ENCODE measurements at places on chromosomes 1 and 21.

- no peak for DNase-seq
These were observed 618 bp downstream of the JAM2 start for GRCh38 chr21:25639551-25640201.

DNA sequence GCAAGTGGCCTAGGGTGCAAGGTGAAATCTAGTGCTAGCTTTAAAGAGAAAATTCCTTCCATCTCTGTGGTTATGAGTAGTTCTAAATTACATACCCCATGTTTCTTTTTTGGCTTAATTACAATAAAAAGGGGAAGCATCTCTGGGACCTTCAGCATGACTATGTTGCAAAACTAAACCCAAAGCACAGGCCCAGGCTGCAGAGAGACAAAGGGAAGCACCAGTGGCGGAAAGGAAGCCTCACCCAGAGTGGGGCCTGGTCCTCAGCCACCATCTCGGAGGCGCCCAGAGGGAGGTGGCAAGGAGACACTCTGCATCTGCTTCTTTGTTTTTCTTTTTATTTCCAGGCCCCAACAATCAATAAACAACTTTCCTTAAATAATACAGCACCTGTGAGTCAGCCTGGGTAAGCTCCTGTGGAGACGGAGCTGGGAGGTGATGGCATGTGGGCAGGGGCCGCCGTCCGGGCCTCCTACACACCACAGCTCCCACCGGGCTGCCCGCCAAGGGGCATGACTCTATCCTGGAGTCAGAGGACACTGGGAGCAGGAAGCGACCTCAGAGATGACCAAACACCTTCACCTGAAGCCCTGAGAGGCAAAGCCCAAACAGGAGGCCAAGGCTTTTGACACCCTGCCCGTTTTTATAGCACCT lies 21.7 kb downstream of the ITPKB start:
- no peak for DNase-seq

GRCh38 chr1:89624314-89624713 lies 8.6 kb upstream of the LRRC8C start:
- DNase-seq, result no peak

GRCh38 chr1:63922848-63923247 lies 149.0 kb downstream of the ROR1 start:
- no peak for DNase-seq

- no peak for DNase-seq
These were observed 10.8 kb downstream of the SPTA1 start for GRCh38 chr1:158675563-158676323.

DNA sequence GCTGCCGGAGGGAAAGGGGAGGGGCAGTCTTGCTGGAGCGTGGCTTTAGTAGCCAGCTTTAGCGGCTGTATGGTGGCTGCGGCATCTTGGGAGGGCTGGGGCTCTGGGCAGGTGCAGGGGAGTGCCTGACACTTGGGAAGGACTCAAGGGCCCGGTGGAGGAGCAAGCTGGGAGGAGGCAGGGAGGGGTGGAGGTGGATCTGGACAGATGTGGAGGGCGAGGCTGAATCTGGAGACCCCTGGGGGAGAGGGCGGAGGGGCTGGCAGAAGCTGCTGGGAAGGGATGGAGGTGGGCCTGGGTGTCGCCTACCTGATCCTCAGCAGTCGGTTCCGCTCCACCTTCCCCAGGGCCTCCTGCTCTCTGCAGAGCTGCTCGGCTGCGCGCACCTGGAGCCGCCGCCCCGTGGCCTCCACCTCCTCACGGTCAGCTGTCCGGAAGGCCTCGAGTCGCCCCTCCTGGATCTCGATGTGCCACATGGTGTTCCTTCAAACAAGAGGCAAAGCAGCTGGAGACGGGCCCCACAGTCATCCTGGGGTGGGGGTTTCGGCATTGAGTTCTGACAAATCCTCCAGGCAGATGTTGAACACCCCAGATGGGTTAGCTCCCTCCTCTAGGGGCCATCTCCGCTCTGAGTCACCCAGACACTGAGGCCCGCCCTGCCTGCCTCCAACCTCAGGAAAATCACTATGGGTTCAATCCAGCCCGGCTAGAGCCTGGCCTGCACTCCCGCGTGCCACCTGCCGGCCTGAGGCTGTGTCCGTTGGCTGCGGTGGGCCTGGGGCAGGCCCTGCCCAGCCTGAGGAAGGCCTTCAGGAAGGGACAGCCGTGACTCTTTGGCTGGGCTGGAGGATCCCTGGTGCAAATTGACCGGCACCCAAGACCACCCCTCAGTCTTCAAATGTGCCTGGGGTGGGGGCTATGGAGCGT lies 29.6 kb downstream of the CFAP74 start:
- DNase-seq, result no peak

DNA sequence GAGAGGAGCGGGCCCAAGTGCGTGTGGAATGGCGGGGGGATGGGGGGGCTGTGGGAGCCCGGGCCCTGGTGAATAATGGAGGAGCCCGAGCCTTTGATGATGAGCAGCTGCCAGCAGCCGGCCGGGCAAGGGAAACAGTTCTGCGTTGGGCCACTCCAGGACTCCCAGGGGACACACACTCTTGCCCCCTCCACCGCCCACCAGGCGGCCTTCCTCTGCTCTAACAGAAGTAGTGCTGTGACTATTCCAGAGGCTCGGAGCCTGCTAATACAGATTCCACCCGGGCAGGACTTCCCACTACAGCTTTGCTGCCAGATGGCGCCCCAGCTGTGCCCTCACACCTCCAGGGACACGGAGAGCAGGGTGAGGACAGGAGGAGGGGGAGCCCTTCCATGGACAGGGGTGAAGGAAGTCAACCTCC lies 48.2 kb upstream of the LRP8 start:
- DNase-seq, result no peak

GRCh38 chr1:117592155-117592554 lies 13.7 kb upstream of the TENT5C start:
- no peak for DNase-seq

DNA sequence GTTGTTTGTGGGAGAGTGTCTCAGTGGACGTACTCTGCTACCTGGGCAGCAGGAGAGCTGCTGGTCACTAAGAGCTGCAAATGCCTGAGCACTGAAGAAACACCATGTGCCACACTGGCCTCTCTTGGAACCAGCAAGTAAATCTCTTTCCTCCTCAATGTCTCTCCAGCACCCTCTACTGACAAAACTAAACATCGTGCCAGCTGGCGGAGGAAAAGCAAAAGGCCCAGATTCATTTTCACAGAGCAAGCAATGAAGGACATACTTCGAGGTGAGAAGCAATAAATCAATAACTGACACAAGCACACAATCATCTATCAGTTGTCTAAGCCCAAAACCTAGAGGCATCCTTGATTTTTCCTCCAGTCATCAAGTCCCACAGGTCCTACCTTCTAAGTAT lies 78.1 kb downstream of the RERE start:
- no peak for DNase-seq

DNA sequence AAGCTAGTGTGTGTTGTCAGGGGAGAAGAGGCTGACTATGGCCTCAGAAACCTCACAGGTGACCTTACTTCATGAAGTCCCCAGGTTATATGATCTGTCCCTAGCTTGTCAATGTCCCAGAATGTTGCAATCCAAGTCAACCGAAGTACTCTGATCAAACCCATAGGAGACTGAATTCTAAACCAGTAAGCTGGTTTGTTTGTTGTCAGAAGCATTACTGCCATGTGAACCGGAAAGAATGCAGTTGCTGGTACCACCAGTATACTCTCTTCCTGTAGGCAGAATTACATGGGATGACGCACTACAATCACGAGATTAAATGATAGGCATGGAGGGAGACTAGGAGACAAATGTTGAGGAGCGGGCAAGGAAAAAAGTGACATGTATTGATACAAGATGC lies 26.1 kb upstream of the MAN1A2 start:
- DNase-seq, result no peak

- no peak for DNase-seq
These were observed 58.9 kb downstream of the VPS26C start for GRCh38 chr21:37208056-37208721.

- no peak for DNase-seq
These were observed 98.9 kb downstream of the RGS2 start for GRCh38 chr1:192907545-192908243.

DNA sequence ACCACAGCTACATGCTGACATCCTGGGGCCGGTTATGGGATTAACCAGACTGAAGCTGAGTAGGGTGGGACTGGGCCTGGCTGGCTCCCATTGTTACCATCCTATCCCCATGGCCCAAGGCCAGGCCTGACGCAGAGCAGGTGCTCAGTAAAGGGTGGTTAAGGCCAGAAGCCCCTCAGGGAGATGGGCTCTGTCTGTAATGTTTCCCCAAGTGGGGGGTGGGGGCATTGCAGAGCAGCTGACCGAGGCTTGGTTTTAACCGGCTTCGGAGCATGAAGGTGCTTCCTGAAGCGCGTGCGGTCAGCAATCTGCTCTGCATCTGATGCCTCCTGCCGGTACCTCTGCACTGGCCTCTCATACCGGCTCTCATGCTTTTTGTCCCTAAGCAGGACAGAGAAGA lies 83.4 kb upstream of the ACTL8 start:
- DNase-seq, result no peak

DNA sequence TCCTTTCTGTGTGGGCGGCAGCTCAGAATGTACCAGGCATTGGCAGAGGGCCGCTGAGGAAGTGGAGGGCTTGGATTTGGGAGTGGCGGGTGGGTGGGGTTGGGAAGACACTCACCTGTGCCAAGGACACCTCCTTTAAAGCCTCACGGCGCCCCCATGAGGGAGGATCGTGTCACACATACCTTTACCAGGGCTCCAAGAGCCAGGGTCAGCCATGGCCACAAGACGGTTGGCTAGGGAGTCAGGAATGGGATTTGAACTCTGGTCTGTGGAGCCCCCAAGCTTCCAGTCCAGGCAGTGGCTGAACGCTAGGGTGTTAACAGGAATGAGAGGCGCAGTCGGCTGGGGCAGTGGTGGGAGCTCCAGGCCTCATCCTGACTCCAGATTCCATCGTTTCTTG lies 4.6 kb downstream of the NBL1 start:
- DNase-seq, result no peak

DNA sequence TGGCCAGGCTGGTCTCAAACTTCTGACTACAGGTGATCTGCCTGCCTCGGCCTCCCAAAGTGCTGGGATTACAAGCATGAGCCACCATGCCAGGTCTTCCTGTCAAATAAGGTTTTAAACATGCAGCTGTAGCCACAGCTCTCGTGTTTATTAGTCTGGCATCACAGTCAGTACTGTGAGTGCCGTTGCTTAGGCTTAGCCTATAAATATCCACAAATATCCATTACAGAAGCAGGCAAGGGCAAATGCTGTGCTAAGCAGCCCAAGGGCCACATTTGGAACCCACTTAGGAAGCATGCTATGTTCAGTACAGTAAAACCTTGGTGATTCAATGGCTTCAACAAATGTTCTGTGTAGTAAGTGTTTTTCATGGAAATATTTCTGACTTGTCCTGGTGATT lies 75.9 kb downstream of the KIF1B start:
- DNase-seq, result no peak

DNA sequence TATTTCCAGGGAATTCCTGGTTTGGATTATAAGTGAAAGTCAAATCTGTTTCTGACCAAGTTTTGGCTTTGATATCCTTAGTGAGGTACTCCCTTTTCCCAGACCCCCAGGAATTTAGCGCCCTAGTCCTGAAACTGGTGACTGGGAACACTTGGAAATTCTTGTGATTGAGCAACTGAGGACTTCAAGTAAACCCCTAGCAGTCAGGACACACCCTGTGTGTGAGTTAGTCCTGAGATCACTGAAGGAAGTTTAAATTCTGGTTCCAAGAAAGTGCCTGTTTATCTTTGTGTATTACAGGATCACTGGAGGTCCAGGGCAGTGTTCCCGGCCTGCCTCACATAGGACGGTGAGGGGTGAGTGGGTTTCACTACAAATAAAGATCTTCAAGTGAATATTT lies 95.1 kb upstream of the F3 start:
- no peak for DNase-seq

DNA sequence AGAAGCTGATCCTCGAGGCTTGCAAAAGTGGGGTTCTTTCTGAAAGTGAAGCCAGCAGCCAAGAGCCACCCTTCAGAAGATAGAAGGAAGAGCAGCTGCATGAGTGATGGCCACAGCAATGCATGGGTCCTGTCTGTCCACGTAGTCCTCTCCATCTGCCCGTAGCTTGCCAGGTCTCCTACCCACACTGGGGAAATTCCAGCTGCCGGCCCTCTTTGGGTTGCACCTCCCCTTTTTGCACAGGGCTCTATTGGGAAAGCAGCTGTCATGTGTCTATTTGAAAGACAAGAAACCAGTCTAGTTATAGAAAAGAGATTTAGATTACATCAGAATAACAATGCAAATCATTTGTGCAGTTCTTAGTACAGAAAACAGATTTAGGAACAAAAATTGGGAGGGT lies 204.4 kb downstream of the GIPC2 start:
- no peak for DNase-seq

DNA sequence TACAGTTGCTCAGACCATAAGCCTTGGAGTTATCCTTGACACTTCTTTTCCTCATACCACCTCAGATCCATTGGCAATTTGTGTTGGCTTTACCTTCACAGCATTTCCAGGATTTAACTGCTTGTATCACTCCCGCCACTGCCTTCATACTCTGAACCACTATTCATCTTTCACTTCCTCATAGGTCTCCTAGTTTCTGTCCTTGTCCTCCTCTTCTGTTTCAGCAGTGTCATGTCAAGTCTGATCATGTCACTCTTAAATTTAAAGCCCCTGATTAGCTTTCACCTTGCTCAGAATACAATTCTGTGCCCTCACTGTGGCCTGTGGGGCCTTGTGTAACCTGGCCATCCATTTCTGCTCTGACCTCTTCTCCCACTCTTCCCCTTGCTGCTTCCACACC lies 34.7 kb upstream of the C1orf115 start:
- DNase-seq, result no peak

GRCh38 chr1:39871796-39872195 lies 11.5 kb downstream of the TRIT1 start:
- no peak for DNase-seq

- DNase-seq, result no peak
These were observed 444.1 kb downstream of the PLPP3 start for GRCh38 chr1:56135069-56135863.

DNA sequence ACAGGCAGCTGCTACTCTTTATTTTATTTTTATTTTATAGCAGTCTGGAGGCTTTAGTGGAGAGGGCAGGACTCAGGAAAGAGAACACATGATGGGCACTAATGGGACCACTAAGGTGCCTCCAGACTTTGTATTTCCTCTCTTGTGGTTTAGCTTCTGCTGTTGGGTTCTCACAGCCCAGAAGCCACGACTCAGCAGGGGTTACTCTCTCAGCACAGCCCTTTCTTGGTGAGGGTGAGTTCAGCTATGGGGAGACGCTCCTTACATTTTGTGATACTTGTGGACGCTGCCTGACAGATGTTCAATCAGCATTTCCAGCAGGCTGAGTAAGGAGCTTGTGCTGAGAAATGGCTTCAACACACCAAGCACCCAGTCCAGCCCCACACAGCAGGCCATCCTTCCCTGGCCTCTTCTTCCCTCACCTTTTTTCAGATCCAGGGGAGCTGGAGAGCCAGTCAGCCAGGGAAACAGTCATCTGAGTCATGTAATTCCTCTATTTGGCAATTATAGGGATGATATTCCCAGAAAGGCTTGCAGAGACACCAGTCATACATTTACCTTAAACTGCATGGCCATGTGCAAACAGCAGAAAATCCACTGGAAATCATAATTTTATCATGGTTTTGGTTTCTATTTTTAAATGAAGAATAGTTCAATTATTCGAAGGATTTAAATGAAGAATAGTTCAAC lies 53.2 kb upstream of the RAB3GAP2 start:
- DNase-seq, result no peak
